ENCODE measurements at places on chromosomes 2 and 18.

DNA sequence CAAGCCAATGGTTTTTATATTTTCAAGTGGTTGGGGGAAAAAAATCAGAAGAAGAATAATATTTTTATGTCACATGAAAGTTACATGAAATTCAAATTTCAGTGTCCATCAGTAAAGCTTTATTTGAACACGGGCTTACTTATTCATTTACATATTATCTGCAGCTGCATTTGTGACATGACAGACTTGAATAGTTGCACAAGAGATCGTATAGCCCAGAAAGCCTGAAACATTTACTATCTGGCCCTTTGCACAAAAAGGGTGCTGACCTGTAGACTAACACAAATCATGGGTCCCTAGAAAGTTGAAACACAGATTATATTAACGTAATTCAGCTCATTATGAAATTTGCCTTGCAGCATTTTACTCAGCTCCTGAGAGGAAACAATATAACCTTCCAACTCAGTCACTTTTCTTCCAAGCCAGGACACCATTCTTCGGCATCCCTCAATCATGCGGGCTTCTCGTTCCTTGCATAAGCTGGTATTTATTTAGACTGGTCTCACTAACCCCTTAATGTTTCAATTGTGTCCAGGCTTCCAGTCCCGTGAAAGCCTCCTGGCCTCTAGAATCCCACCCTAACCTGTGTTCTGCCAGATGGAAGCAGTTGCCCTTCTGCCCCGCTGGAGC, 402.7 kb downstream of the SETBP1 start:
- no peak for DNase-seq

DNA sequence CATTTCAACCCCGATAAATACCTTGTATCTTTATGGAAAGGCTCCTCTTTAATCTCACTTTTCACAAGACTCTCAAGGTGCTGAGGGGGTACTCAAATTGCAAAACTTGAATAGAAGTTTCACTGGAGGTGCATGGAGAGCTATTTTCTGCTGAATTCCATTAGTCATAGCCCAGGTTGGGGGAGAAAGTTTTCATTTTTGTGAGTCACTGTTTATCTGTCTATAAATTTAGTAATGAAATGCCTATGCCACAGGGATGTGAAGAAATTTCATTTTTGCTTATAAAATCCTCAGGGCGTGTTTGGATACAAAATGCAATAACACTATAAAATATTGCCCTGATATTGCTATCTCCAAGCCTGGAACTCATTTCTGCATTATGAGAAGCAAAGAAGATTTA, 346.3 kb downstream of the LRATD1 start:
- DNase-seq, result no peak

DNA sequence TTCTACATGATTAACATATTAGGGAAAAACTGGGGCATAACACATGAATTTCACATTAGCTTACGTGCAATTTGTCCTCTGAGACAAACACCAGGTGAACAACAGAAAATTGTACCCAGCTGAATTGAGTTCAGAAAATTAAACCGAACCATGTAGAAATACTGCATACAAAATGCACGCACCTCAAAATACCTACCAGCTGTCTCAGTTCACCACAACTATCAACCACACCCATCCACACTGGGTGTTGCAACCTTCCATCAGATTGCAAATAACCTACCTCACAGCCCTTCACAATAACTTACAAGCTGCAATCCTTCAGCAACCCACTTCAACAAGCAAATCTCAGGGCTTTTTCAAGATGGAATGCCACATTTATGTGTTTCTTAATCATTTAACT, 55.9 kb downstream of the UNC50 start:
- DNase-seq, result no peak

GRCh38 chr2:62443471-62443870, 62.5 kb downstream of the TMEM17 start:
- no peak for DNase-seq

- no peak for DNase-seq
Observed at GRCh38 chr2:96864343-96865091, 5.4 kb downstream of the SEMA4C start.

- DNase-seq, result no peak
Observed at GRCh38 chr2:199684832-199685231, 166.2 kb downstream of the FTCDNL1 start.

DNA sequence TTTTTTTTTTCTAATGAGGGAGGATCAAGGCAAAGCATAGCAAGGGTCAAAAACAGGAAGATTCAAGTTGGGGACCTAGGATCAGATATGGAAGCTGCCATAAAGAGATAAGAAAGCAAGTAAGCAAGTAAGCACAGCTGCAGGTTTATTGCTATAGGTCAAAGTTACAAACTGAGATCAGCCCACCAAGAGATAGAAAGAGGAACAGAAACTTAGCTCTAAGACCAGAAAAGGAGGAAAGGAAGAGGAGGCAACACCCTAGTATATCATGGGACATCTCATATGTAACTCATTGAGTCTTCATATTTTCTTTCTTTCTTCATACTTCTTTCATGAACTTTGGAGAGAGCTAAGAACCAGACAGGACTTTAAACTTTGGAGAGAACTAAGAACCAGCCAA, 295.9 kb upstream of the CRIM1 start:
- no peak for DNase-seq

DNA sequence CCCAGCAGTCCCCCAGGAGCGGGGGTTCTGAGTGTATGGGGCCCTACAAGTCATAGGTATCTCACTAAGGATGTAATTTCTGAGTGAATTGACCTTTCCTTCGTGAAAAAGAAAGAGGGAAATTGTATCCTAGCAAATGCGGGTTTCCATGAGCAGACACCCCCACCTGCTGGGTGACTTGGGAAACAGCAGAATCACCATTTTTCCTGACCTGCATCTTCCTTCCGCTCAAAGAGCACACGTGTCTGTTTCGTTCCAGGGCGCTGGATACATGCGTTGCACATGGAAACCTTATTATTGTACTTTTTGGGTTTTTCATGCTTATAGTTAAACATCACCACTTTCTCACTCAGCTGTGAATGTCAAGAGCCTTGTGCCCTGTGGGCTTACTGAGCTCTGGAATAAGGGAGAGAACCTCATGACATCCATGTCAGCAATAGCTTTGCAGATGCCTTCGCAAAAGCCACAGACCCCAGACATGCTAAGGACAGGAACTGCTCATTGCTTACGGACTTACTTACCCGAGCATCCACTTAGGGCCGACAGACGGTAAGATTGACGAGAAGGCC, 132.8 kb downstream of the TPO start:
- no peak for DNase-seq
